ENCODE measurements at places on chromosomes 11 and 22. TPM values are rescaled to one million over a fixed set of nuclear protein-coding genes. Genes with fewer than 3 reads are reported as not detected.

DNA sequence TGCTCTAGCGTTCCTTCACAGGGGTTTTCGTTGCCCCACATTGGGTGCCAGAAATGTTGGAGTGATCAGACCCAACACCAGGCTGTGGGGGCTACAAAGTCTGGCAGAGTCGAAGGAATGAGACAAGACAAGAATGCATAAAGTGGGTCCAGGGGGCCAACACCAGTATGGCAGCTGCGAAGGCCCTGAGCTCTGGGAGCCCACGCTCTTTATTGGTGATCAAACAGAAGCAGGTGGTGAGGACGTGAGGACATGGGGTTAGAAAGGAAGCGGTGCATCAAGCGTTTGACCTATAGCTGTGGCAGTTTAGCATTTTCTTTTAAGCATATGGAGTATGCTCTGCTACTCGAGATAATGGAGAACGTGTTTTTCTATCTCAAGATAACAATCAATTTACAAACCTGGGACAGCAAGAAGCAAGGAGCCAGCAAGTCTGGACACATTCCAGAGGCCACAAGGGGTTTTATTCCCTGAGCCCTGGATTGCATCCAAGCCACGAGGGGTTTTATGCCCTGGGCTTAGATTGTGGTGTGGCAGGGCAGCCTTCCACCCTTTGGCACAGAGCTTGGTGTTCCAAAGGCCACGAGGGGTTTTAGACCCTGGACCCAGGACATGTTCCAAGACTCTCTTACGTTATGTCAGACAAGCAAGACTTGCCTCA, 3.9 kb upstream of the DNAJB13 start:
- no peak for DNase-seq

DNA sequence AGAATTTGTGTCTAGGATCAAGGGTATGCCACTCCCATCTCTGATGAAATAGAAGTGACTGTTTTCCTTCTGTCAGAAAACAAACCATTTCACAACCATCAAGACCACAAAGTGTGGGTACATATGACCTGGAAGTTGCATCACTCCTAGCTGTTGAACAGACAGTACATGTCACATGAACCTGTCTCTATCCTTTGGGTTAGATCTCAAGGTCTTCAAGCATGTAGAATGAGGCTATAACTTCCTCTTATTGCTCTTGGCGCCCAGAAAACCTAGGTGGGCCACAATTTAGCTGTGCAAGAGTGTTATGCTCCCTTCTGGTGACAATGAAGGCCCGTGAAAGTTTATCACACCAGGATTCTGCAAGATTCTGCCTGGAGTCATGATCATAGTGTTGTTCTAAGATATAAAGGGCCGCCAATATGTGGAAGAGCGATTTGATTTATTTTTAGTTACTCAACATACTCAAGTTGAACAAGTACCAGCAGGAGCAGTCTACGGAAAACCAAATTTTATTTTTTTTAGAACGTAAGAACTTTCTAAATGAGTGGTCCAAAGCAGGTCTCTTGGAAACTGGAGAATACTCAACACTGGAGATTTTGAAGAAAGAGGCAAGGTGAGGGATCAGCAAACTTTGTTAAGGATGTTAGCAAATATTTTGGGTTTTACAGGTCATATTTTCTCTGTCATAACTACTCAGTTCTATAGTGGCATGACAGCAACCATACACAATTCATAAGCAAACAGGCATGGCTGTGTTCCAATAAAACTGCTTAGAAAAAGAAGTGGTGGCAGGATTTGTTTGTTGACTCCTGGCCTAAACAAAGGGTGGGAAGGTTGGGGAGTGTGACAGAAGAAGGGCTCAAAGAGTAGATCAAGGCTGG, 101.8 kb downstream of the USP35 start:
- peak; percentile 86 for DNase-seq

GRCh38 chr22:42061041-42061440, 9.6 kb downstream of the NAGA start:
- no peak for DNase-seq

DNA sequence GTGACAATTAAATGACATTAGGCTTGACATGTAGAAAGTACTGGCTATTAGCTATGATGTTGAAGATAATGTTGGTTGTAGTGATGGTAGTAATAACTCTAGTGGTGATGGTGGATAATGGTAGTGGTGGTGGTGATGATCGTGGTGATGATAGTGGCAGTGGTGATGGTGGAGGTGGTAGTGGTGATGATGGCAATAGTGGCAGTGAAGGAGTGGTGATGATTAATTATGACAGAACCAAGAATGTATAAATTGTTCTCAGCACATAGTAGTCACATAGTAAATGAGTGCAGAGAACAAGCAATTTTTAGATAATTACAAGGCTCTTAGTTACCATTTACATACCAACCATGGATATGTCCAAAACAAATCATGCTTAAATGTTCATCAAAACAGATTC, 5.3 kb upstream of the CD44 start:
- no peak for DNase-seq

- DNase-seq = peak; percentile 93
Measured at GRCh38 chr11:61129639-61130523, 27.6 kb downstream of the CD5 start.

Gene OAF
- 195 TPM for polyA plus RNA-seq

DNA sequence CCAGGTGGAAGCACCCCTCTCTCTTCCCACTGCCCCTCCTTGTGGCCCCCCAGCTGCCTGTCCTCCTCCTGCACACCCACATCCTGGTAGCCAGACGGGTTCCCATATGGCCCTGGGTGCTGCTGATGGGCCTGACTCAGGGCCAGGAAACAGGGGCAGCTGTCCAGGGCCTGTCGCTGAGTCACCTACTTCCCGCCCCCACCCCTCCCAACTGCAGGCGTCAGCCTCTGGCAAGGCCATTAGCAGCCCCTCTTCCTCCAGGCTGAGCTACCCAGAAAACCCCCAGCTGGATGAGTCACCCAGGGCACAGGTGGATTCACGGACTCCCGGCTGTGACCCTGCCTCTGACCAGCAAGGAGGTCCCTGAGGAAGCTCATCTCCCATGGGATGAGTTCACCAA, 6.9 kb upstream of the GAL start:
- no peak for DNase-seq

GRCh38 chr22:43884600-43885318, 7.1 kb downstream of the PNPLA5 start:
- no peak for DNase-seq

- DNase-seq = peak; percentile 41
Measured at GRCh38 chr11:19777377-19778102, 64.9 kb downstream of the NAV2 start.

GRCh38 chr11:73372375-73372993, 3.7 kb upstream of the RELT start:
- no peak for DNase-seq

GRCh38 chr22:45889539-45890350, 87.2 kb downstream of the WNT7B start:
- DNase-seq = no peak

DNA sequence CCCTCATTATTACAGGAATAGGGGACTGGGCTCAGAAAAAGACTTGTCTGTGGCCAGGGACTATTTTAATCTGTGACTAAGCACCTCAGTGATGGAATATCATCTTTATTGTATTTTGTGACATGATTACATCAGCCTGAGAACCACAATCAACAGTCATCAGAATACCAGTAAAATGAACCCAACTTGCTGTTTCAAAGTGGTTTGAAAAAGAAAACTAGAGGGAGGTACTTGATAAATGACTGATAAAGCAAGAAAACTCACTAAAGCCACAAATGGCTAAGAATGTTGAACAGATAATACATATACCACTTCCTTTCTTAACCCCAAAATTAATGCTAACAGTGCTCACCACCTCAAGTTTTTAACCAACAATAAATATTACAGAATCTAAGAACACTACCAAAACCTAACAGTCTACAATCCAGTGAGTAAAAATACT, 155.7 kb downstream of the ATG16L2 start:
- DNase-seq = no peak

DNA sequence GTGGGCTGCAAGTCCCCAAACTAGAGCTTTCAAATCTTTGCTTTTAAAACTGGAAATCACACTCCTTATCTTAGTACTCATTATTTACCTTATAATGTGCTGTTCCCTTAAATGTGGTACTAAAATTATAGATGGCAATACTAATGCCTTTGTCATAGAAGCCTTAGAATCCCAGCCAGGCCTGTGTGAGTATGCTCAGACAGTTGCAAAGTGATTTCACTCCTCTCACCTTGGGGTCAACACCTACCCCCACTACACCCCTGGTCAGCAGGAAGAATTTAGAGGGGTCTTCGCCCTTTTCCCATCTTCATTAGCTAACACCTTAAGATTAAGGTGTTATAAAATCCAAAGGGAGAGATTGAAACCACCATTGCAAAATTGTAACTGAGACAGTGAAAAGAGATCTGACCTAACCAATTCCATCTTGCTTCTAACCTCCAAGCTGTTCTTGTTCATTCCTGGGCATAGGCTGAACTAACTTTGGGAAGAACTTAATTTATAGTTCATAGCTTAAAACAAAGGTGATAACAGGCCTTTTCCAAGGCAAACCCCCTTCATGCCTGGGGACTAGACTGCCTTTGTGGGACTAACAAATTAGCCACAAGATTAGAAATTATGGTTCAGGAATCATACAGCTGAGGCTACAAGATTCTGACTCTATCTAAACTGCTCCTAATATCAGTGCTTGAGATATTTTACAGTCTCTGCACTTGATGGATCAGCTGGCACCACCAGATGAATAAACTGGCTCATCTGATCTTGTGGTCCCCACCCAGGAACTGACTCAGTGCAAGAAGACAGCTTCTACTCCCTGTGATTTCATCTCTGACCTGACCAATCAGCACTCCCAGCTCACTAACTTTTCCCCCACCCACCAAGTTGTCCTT, 10.4 kb upstream of the MRPL17 start:
- DNase-seq = no peak

Gene ART1
- not detected for polyA plus RNA-seq

DNA sequence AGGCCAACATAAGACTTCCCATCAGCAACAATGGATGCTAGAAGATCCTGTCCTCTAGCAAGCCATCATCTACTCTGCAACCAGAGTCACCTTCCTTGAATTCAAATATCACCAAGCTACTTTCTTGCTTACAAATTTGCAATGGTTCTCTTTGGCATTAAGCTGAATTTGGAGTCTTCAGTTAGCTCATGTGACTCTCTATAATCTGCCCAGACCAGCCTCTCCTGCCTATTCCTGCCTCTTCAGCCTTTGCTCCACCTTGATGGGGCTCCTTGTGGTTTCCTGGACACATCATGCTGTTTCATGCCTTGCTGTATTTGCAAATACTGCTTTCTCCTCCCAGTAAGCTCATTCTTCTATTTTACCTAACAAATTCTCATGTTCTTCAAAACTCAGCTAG, 82.3 kb downstream of the RASSF10 start:
- peak; percentile 20 for DNase-seq

Gene SHISAL1
- 1.9 TPM for polyA plus RNA-seq

Gene MYBPC3
- 0.01 TPM for polyA plus RNA-seq

Gene RAB39A
- 2.2 TPM for polyA plus RNA-seq

- peak; percentile 94 for DNase-seq
Measured at GRCh38 chr22:38243007-38243765, 29.6 kb downstream of the TMEM184B start.

Gene SOX10
- 8.8 TPM for polyA plus RNA-seq

GRCh38 chr11:65477149-65477965, 21.5 kb upstream of the MALAT1 start:
- DNase-seq = peak; percentile 99

DNA sequence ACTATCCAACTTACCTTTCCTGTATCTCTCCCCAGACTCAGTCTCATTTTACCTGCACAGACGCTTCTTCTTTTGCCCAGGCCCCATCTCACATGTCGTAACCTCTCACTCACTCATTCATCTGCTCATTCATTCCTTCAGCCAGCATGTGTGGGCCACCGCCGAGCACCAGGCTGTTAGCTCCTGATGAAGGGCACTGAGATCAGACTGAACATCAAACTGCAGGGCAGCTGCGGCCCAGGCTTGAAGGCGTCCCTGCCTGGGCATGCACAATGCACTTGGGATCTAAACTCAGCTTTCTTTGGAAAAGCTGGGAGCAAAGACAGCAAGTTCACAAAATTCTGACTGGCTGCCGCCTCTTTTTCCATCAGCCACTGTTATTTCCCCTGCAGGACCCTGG, 1456.3 kb downstream of the BRD1 start:
- no peak for DNase-seq

DNA sequence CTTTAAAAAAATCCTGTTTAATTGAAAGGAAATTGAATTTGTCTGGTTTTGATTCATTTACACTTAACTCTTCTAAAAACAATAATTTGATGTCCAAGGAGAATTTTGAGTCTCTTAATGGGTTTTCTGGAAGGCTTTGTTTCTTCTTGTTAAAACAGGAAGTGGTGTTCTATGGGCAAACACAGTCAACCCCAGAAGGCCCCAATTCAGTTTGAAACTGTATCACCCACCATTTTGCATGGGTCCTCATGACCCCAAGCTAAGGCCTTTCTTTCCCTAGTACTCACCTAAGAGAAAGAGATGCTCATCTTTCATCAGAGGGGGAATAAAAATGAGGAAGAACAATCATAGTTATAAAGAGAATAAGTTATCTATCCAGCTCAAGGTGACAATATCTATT, 10.6 kb downstream of the FLI1 start:
- no peak for DNase-seq

Gene OR52K2
- polyA plus RNA-seq = 0.04 TPM

- no peak for DNase-seq
Measured at GRCh38 chr11:108543316-108543964, 45.3 kb upstream of the POGLUT3 start.

DNA sequence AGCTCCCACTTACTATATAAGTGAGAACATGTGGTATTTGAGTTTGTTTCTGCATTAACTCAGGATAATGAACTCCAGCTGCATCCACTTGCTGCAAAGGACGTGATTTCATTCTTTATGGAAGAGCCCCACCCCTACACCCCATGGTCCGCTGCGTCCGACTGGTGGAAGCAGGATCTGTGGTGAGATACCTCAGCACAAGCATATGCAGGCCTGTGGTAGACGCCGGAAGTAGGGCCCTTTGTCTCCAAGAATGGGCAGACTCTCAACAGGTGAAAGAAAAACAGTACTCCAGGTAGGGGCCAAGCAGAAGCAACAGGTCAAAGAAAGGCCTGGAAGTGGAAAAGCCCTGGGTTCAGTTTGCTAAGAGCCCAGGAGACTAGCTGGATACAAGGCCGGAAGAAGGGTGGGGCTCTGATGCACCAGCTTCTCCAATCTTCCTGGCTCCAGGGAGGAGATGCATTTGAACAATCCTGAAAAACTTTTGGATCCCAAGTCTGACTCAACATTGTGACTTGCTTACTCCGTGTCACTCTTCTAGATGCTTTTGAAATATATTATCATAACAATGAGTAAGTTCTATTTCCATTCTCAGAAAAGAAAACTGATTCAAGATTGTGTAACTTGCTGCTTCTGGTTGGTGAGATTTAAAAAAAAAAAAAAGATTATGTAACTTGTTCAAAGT, 30.4 kb downstream of the NEAT1 start:
- no peak for DNase-seq

- DNase-seq = no peak
Measured at GRCh38 chr11:70842256-70842655, 410.1 kb downstream of the SHANK2 start.

GRCh38 chr11:120073196-120073595, 64.7 kb downstream of the TRIM29 start:
- DNase-seq = no peak

DNA sequence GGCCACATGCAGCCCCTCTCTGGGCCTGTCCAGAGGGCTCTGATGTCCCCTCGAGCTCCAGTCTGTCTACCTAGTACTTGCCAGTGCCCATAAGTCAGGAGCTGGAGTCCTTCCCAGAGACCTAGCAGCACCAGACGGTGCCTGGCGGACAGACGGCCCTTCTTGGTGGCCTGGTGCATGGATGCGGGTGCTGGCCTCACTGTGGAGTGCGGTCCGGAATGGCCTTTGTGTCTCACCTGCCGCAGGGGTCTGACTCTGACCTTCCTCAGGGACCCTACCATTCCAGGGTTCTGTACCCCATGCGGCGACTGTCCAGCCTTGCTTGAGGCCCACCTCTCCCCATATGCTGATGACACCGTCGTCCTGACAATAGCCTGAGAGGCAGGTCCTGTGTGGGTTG, 29.4 kb upstream of the SMIM38 start:
- no peak for DNase-seq

Data from large intestine (tissue), 12 donors.